ENCODE measurements at places on chromosomes 7 and 10.

DNA sequence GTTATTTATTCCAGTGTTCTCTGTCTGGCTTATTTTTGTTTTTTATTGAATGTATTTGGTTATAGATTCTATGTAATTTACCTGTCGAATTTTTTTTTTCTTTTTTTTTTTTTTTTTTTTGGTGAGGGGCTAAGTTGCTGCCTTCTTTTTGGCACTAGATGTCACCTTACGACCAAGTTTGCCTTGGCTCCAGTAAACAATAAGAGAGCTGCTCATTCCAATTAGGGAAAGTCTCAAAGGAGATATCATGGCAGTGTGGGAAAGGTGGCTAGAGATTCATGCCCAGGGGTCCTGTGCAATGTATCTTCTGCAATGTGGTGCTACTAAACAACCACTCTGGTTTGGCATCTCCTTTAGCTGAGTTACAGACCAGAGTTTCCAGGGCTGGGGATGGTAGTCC is 84.0 kb downstream of the PTPN20 start:
- no peak for DNase-seq

DNA sequence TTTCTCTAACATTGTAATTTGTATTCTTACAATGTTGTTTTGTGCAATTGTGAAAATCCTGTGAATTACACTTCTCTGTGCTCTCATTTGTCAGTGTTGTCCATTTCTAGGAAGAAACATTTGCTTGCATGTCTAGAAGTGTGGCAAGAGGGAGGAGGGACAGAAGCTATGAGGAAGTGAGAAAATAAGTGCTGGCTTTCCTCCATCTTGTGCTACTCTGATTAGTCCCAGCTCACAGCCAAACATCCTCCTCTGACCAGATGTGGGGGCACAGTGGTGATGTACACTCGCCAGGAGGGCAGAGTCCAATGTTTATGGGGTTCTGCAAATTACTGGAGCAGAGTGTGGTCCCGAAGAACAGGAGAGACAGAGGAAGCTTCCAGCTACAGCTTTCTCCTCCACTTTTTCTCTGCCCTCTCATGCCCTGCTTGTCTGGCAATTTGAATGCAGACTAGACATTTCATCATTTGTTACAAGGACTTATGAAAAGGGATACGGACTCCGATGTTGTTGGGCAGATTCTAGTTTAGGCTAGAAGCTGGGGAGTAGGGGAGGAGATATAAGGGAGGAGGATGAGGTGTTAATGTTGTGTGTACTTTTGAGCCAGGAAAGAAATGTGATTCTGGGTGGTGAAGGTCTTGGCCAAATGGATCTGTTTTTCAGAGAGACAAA is 131.0 kb upstream of the C1GALT1 start:
- no peak for DNase-seq

GRCh38 chr7:44767134-44767911 is 18.7 kb downstream of the ZMIZ2 start:
- no peak for DNase-seq

GRCh38 chr10:43160921-43161255 is 22.6 kb downstream of the CSGALNACT2 start:
- no peak for DNase-seq

DNA sequence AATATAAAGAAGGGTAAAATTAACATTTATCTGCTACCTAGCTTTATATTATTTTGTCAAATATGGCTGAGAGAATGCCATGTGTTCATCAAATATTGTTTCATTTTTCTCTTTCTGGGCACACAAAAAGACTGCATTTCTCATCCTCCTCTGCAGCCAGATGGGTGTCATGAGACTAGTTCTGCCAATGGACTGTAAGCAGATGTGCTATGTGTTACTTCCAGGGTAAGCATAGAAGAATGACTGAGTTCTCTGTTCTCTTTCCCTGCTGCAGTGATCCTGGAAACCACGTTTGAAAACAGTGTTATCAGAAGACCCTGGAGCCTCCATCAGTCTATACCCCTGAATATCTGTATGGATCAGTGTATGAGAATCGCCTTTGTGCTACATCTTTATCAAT is 24.1 kb upstream of the SLK start:
- no peak for DNase-seq

DNA sequence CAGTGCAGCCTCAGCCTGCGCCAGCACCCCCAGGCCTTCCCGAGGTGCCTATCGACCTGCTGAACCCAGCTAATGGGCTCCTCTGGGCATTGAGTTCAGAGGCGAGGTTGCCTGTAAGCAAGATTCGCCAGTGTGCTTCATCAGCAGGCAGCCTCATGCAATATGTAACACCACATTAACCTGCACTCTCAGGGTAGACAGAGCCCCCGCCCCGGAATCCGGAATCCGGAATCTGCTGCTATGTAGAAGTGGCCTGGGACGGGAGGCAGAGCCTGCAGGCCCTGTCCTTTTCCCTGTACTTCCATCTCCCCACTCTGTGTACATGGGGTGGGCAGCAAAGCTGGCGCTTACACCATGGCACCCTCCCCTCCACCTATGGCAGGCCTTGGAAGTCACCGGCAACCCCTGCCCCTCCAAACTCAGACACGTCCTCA is 83.9 kb upstream of the RET start:
- DNase-seq = no peak

GRCh38 chr7:105224884-105225651 is 163.7 kb downstream of the SRPK2 start:
- DNase-seq = no peak

GRCh38 chr10:27890971-27891370 is 107.9 kb downstream of the ODAD2 start:
- DNase-seq = no peak

DNA sequence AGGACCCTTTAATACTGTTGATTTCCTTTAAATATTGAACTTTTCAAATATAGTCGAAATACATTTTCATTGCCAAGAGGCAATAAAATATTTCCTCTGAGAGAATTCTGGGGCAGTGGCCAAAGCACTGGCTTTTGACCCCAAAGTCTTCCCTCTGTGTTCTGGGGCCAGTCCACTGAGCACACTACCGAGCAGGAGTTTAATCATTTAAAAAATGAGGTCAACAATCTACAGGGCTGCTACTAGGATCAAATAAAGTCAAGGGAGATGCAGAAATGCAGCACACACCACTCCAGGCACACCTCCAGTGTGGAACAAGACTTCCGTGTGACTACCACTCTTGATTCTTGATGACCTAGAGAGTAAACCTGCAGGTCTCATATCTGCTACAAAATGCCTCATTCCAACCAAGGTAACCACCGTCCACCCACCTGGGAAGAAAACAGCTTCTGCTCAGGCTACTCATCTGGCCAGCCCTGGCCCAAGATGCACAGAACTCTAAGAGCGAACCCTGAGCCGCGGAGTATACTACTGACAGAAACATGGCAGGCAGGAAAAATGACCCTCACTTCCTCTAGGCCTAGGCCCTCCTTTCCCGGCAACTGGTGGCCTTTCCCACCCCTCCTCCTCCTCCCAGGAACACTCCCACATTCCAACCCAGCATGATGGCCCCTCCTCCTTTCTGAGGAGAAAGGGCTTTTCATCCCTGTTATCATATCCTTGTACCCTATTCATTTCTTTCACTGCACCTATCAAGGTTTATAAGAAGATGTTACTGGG is 97.7 kb downstream of the ALOX5 start:
- DNase-seq = no peak

Measured in stimulated activated CD4-positive, alpha-beta T cell treated with anti-CD3 and anti-CD28 coated beads, Interleukin-1b, Interleukin-23, amount 100 ng/mL, for 24 hours (primary cell).